Glutamatergic neuron (in vitro differentiated cells): ENCODE measurements at places on chromosomes 1 and 21. TPM values are rescaled to one million over a fixed set of nuclear protein-coding genes. Genes with fewer than 3 reads are reported as not detected.

GRCh38 chr1:185570962-185571361, 163.2 kb upstream of the HMCN1 start:
- no peak overlapping the region for H3K27ac ChIP-seq
- no peaks in the 10 kb centered on the region for H3K4me1 ChIP-seq
- DNase-seq, result no peak
- H3K27me3 ChIP-seq, result no peaks in the 10 kb centered on the region

GRCh38 chr1:113198806-113199205, 125.8 kb downstream of the LRIG2 start:
- no peaks in the 10 kb centered on the region for H3K4me1 ChIP-seq
- H3K4me3 ChIP-seq, result no peak overlapping the region
- H3K27ac ChIP-seq, result no peak overlapping the region
- H3K27me3 ChIP-seq, result peaks cover 2% of the 10 kb centered on the region

The SH2D1B gene
- total RNA-seq, result not detected

The HCRTR1 gene
- total RNA-seq, result not detected

- H3K4me1 ChIP-seq, result peaks cover 9% of the 10 kb centered on the region
- no peaks in the 10 kb centered on the region for H3K36me3 ChIP-seq
- no peak overlapping the region for H3K27ac ChIP-seq
- H3K4me3 ChIP-seq, result peak overlapping the region; percentile 16
These were observed 7.5 kb upstream of the PTPN7 start for GRCh38 chr1:202167708-202168415.
